ENCODE measurements at places on chromosomes 5 and 9.

GRCh38 chr5:6261668-6262067 is 116.7 kb downstream of the MED10 start:
- no peak overlapping the region for H3K27ac ChIP-seq
- no peak for DNase-seq
- H3K4me1 ChIP-seq, result no peaks in the 10 kb centered on the region
- H3K36me3 ChIP-seq, result no peaks in the 10 kb centered on the region
- H3K27me3 ChIP-seq, result peaks cover 3% of the 10 kb centered on the region

GRCh38 chr9:129945314-129945713 is 97.7 kb downstream of the FNBP1 start:
- peaks cover 17% of the 10 kb centered on the region for H3K36me3 ChIP-seq
- H3K4me3 ChIP-seq, result no peak overlapping the region
- no peak for DNase-seq
- H3K27ac ChIP-seq, result no peak overlapping the region
- no peaks in the 10 kb centered on the region for H3K27me3 ChIP-seq

GRCh38 chr5:116212225-116212624 is 127.4 kb downstream of the COMMD10 start:
- no peak overlapping the region for H3K4me3 ChIP-seq
- H3K27ac ChIP-seq, result no peak overlapping the region
- no peaks in the 10 kb centered on the region for H3K36me3 ChIP-seq
- H3K27me3 ChIP-seq, result no peaks in the 10 kb centered on the region
- H3K4me1 ChIP-seq, result peaks cover 5% of the 10 kb centered on the region

DNA sequence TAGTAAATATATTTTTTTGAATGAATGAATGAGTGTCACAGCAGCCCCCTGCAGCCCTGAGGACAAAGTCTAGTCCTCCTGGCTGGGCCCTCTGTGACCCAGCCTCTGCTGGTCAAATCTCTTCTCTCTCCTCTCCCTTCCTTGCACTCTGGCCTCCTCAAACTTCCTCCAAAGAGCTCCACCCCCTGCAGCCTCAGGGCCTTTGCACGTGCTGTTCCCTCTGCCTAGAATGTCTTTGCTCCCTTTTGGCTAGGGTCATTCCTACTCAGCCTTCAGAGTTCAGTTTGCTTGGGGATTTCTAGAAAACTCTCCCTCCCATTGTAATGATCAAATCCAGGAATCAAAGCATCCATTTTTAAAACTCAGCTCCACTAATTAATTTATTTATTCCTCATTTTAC is 13.0 kb downstream of the SH2D3C start:
- no peak overlapping the region for H3K27ac ChIP-seq
- H3K4me1 ChIP-seq, result peaks cover 52% of the 10 kb centered on the region
- H3K36me3 ChIP-seq, result no peaks in the 10 kb centered on the region
- H3K4me3 ChIP-seq, result no peak overlapping the region

DNA sequence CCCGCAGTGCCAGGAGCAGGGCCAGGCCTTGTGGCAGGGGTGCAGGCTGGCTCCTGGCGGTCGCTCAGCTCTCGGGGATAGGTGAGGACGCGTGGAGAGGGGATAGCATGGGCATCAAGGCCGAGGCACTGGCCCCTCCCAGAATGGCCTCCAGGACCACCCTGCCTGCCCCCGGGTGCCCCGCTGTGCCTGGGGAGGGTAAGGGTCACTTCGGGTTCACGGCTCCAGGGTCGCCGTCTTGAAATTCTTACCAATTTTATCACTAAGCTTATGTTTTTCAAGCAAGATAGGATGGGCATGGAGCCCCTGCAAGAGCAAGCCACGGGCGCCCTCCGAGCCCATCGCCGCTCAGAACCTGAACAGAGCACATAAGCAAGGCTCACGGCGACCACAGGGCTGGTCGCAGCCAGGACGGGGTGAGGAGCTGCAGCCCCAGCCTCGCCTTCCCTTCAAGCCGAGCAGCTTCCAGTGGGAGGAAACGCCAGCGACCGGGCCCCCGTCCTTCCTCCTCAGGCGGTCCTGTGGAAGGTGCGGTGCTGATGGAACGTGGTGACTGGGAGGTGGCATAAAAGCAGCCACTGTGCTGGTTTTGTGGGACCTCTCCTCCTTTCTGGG is 14.2 kb upstream of the CLPTM1L start:
- H3K36me3 ChIP-seq, result no peaks in the 10 kb centered on the region
- DNase-seq, result no peak
- H3K27ac ChIP-seq, result no peak overlapping the region
- no peak overlapping the region for H3K4me3 ChIP-seq
- H3K27me3 ChIP-seq, result no peaks in the 10 kb centered on the region

DNA sequence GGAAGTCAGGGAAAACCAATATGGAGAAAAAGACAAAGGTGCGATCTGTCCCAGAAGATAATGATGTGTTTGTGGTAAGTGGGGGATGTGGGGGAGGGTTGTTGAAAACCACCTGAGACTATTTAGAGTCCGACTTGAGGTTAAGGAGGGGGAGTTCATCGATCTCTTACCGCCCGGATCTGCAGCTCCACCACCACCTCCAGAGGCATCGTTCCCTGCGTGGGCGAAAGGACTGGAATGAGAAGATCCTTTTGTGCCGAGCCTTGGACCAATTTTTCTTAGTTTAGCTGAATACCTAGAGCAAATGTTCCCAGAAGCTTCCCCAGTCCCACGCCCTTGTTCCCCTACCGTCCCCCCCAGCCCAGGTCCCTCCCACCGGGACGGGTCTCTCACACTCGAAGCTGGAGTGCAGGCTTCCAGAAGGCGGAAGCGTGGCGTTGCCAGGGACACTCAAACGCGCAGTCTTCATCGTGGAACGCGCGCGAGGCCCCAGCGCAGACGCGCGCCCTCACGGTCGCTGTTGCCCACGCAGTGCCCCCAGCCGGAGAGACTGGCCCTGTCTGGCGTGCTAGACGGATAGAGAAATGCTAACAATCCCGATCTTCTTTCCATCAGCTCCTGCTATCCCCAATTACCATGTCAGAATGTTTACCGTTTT is at the start of gene SPATA6L:
TSS of gene SPATA6L (minus strand) at position 439 of the 658 bp plus-strand sequence. CDS start at position 209, 230 bp downstream.
- H3K27ac ChIP-seq, result no peak within 1 kb of the TSS
- peak; percentile 34 for DNase-seq
- no peaks in the 10 kb centered on the region for H3K36me3 ChIP-seq
- peak within 1 kb of the TSS; percentile 82 for H3K4me3 ChIP-seq
- H3K27me3 ChIP-seq, result no peaks in the 10 kb centered on the region
- peaks cover 66% of the 10 kb centered on the region for H3K4me1 ChIP-seq

DNA sequence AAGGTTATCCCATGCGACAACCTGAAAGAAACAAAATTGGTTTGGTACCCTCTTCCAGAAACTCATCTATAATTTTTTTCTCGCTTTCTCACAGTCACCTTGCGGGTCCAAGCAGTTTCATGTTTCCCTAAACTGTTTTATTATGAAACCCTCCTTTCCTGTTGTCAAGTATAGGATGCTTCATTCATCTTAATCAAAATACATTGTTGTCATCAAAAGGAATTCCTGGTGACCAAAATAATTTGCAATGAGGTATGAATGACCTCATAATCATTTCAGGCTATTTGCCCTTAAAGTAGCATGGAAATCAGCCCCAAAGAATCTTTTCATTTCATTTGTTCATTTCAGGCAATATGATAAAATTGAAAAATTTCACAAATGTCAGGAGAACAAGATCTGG is 503.0 kb downstream of the SPATA31D1 start:
- no peak overlapping the region for H3K27ac ChIP-seq
- DNase-seq, result no peak
- H3K36me3 ChIP-seq, result no peaks in the 10 kb centered on the region
- no peaks in the 10 kb centered on the region for H3K27me3 ChIP-seq

GRCh38 chr9:78930281-78930680 is 633.4 kb downstream of the PSAT1 start:
- DNase-seq, result no peak
- H3K4me3 ChIP-seq, result no peak overlapping the region
- no peaks in the 10 kb centered on the region for H3K27me3 ChIP-seq
- no peak overlapping the region for H3K27ac ChIP-seq

DNA sequence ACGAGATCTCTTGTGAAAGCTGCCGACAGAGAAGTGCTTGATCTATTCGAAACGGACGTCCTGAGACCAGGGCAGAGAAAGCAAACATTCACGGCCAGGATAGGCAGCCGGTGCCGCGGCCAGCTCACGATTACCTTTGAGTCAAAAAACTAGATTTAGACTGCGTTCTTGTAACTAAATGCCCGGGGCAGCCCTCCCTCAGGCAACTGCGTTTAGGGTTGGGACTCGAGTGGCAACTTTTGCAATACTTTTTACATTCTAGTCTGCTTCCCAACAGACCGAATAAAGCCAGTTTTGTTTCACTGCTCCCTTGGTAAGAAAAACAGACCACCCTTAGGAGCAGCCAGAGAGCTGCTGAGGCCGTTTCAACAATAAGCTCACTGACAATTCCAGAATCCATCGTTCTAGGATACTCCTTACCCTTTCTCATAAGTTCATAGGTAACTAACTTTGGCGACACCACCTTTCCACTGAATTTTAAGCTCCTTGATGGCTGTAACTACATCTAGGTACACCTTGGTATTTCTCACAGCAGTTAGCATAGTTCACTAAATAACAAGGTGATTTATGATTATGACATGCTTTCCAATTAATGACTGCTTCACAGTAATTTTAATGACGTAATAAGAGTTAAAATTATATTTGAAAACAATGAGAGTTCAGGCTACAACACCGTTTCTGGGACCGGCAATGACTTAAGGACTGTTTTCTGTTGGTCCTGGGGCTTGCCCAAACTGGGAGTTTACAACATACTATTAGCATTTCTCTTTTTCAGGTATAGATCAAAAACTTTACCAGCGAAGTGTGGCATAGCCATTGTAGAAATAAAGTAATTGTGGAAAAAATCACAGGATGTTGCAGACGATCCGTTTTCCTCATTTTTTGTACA is 899 bp upstream of the RAPGEF6 start:
- H3K27me3 ChIP-seq, result no peaks in the 10 kb centered on the region
- H3K27ac ChIP-seq, result peak overlapping the region; percentile 99
- H3K4me3 ChIP-seq, result peak overlapping the region; percentile 97

DNA sequence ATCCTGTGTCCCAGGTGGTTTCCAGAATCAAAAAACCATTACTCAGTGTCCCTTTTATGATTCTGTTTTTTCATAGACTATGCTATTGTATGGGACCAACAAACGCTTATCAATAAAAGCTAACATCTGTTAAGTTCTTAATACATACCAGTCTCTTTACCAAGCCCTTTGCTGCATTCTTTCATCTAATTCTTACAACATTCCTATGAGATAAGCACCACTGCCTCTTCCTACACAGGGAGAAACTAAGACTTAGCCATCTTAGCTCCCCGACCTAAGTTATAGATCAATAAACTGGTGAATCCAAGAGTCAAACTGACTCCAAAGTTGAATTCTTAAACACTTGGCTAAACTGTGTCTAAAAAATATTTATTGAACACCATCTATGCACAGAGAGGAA is 26.6 kb downstream of the DRD1 start:
- no peak overlapping the region for H3K27ac ChIP-seq
- DNase-seq, result no peak
- no peaks in the 10 kb centered on the region for H3K4me1 ChIP-seq
- 0 out of 2 replicates have a peak, but pooled peaks cover 4% of the 10 kb centered on the region for H3K27me3 ChIP-seq
- no peak overlapping the region for H3K4me3 ChIP-seq

GRCh38 chr9:9913276-9913832 is 699.4 kb downstream of the PTPRD start:
- H3K27ac ChIP-seq, result 0 out of 2 replicates have a peak overlapping the region, but pooled peaks have one; percentile 2
- no peaks in the 10 kb centered on the region for H3K27me3 ChIP-seq
- H3K36me3 ChIP-seq, result peaks cover 8% of the 10 kb centered on the region
- peaks cover 11% of the 10 kb centered on the region for H3K4me1 ChIP-seq

DNA sequence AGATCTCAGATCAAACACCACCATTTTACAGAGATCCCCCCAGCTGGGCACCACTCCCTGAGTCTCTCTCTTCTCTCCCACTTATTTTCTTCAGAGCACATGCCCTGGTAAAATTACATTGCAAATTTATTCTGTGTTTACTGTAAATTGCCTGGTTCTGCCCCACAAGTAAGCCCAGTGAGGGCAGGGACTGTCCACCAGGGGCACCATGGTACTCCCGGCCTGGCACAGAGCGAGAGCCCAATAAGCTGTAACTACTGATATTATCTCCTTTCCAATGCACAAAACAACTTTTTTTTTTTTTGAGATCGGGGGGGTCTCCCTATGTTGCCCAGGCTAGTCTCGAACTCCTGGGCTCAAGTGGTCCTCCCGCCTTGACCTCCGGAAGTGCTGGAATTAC is 123.0 kb downstream of the PAX5 start:
- H3K36me3 ChIP-seq, result no peaks in the 10 kb centered on the region
- no peaks in the 10 kb centered on the region for H3K27me3 ChIP-seq
- no peak overlapping the region for H3K4me3 ChIP-seq
- no peak for DNase-seq
- H3K27ac ChIP-seq, result no peak overlapping the region

DNA sequence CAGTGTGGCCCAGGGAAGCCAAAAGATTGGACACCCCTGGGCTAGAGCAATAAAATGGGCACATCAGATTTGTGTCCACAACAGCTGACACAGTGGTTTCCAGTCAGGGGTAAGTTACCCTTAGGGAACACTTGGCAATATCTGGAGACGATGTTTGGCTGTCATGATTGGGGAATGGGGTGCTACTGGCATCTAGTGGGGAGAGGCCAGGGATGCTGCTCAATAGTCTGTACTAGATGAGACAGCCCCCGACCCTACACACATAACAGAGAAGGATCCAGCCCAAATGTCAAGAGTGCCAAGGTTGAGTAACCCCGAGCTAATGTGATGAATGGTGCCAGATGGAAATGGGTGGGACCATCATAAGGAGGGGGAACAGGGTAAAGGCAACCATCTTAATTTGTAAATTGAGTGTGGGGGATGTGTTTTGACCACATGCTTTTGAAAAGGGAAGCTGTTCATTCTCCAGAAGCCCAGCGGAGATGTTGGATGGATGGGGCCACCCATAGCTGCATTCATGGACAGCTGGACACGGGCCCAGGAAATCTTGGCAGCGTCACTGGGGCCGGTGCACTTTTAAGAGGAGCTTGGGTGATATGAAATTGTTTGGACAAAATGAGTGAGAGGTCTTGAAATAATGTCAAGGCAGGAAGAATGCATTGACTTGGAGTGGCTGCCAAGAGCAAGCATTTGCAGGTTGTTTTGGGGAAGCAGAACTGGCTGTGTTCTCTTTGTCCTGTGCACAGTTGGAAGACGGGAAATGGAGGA is 33.4 kb downstream of the SYK start:
- no peak for DNase-seq
- H3K4me3 ChIP-seq, result no peak overlapping the region
- peaks cover 2% of the 10 kb centered on the region for H3K36me3 ChIP-seq
- H3K4me1 ChIP-seq, result 0 out of 2 replicates have a peak, but pooled peaks cover 5% of the 10 kb centered on the region
- H3K27ac ChIP-seq, result no peak overlapping the region

GRCh38 chr9:134748591-134748990 is 107.0 kb downstream of the COL5A1 start:
- DNase-seq, result no peak
- no peak overlapping the region for H3K4me3 ChIP-seq
- peaks cover 30% of the 10 kb centered on the region for H3K36me3 ChIP-seq
- H3K4me1 ChIP-seq, result no peaks in the 10 kb centered on the region

GRCh38 chr9:5892456-5893133 is 1.9 kb downstream of the MLANA start:
- no peak overlapping the region for H3K27ac ChIP-seq
- no peaks in the 10 kb centered on the region for H3K27me3 ChIP-seq
- no peaks in the 10 kb centered on the region for H3K36me3 ChIP-seq
- no peak overlapping the region for H3K4me3 ChIP-seq
- DNase-seq, result no peak
- H3K4me1 ChIP-seq, result no peaks in the 10 kb centered on the region

- no peak overlapping the region for H3K4me3 ChIP-seq
- H3K27me3 ChIP-seq, result no peaks in the 10 kb centered on the region
- H3K36me3 ChIP-seq, result no peaks in the 10 kb centered on the region
- no peaks in the 10 kb centered on the region for H3K4me1 ChIP-seq
Measured at GRCh38 chr9:131027872-131028179, 18.9 kb downstream of the LAMC3 start.

- no peaks in the 10 kb centered on the region for H3K36me3 ChIP-seq
- no peak overlapping the region for H3K27ac ChIP-seq
- peaks cover 14% of the 10 kb centered on the region for H3K4me1 ChIP-seq
- no peak for DNase-seq
- peaks cover 40% of the 10 kb centered on the region for H3K27me3 ChIP-seq
- no peak overlapping the region for H3K4me3 ChIP-seq
Measured at GRCh38 chr5:135605221-135605620, 26.4 kb upstream of the CXCL14 start.

Data from WTC11 (cell line).